ENCODE measurements at places on chromosomes 7 and 10. TPM values are rescaled to one million over a fixed set of nuclear protein-coding genes. Genes with fewer than 3 reads are reported as not detected.

The BTBD16 gene
- total RNA-seq = not detected

The CAMK2B gene
- total RNA-seq = 0.11 TPM

GRCh38 chr10:663466-663751 lies 26.1 kb downstream of the DIP2C start:
- DNase-seq = no peak
- H3K27ac ChIP-seq = no peak overlapping the region
- no peaks in the 10 kb centered on the region for H3K4me1 ChIP-seq
- no peak overlapping the region for H3K4me3 ChIP-seq
- no peaks in the 10 kb centered on the region for H3K27me3 ChIP-seq

DNA sequence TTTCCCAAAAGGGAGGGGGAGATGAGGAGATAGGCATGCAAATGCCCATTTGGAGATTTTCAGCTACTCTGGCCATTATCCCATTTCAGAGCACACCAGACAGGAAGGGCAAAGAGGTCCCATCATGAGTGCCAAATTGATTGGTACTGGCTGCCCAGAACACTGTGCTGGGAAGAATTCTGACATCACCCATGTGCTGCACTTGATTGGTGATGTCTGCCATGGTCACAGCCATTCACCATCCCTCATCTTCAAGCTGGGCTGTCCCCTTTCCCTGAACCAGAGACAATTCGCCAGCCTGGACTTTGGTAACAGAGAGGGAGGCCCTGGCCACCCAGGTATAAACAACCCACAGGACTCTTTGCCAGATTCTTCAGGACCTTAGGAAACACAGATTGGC lies 23.2 kb upstream of the RADIL start:
- no peaks in the 10 kb centered on the region for H3K36me3 ChIP-seq
- H3K27me3 ChIP-seq = no peaks in the 10 kb centered on the region
- no peak overlapping the region for H3K4me3 ChIP-seq

The ADCYAP1R1 gene
- total RNA-seq = not detected

- H3K36me3 ChIP-seq = no peaks in the 10 kb centered on the region
- H3K27ac ChIP-seq = no peak overlapping the region
- no peaks in the 10 kb centered on the region for H3K4me1 ChIP-seq
- no peak for DNase-seq
- no peak overlapping the region for H3K4me3 ChIP-seq
These were observed 5.6 kb downstream of the NPVF start for GRCh38 chr7:25222666-25223065.

- H3K36me3 ChIP-seq = no peaks in the 10 kb centered on the region
- peaks cover 3% of the 10 kb centered on the region for H3K4me1 ChIP-seq
- no peak overlapping the region for H3K27ac ChIP-seq
- DNase-seq = peak; percentile 65
- H3K27me3 ChIP-seq = peaks cover 45% of the 10 kb centered on the region
These were observed 151.8 kb upstream of the YAE1 start for GRCh38 chr7:39414224-39415035.

DNA sequence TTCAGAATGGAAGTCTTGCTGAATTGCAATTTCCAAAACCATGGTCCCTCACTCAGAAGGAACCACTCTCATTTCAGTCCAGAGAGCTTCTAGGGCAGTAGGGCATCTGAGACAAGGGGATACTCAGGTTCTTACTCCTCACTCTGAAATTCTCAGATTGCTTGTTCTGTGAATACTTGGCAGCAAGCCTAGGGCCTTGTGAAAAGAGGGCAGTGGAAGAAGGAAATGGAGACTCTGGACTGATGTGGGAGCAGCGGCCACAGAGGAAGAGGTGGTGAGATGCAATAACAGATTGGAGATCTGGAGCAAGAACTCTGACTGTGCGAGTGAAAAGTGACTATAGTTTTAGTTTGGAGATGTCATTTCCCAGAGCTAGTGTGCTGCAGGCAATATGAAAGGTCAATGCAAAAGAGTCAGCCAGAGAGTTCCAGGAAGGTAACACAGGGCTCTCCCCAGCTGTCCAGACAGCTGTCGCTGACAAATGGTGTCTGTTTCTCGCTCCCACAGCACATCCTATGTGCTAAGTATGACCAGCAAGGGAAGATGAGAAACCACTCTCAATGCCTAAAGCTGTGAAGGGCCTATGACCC lies 291.6 kb upstream of the KIAA1217 start:
- H3K27ac ChIP-seq = no peak overlapping the region
- no peaks in the 10 kb centered on the region for H3K36me3 ChIP-seq
- no peak overlapping the region for H3K4me3 ChIP-seq
- DNase-seq = no peak
- no peaks in the 10 kb centered on the region for H3K4me1 ChIP-seq

DNA sequence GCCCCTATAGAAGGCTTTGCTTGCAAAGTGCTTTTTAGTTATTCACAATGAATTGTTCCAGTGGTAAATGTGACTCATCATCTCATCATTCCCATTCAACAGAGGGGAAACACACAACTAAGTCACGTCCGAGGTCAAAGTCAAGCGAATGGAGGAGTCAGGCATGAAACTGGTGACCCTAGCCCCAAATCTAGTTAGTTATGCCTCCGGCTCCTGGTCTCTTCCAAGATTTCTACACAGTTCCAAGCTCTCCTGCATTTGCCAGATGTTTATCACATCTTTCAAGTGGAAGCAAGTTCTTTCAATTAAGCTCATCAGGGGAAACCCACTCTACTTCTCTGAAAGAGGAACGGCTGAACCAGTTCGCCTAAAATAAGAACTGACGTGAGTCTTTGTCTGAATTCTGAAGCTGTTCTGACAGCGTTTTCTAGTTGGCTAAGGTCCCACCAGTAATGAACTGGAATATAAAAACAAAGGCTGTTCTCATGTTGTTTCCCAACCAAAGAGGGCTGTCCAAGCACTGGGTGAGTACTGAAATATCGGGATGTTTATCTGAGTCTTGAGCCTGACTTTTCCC lies 140.9 kb upstream of the NRBF2 start:
- H3K4me3 ChIP-seq = no peak overlapping the region
- peaks cover 4% of the 10 kb centered on the region for H3K27me3 ChIP-seq
- H3K4me1 ChIP-seq = peaks cover 3% of the 10 kb centered on the region
- no peak for DNase-seq
- no peaks in the 10 kb centered on the region for H3K36me3 ChIP-seq

The MRC1 gene
- 1.7 TPM for total RNA-seq

- H3K4me1 ChIP-seq = peaks cover 48% of the 10 kb centered on the region
- peaks cover 21% of the 10 kb centered on the region for H3K36me3 ChIP-seq
- DNase-seq = no peak
- no peaks in the 10 kb centered on the region for H3K27me3 ChIP-seq
These were observed 49.5 kb downstream of the FAM53B start for GRCh38 chr10:124694481-124695220.

DNA sequence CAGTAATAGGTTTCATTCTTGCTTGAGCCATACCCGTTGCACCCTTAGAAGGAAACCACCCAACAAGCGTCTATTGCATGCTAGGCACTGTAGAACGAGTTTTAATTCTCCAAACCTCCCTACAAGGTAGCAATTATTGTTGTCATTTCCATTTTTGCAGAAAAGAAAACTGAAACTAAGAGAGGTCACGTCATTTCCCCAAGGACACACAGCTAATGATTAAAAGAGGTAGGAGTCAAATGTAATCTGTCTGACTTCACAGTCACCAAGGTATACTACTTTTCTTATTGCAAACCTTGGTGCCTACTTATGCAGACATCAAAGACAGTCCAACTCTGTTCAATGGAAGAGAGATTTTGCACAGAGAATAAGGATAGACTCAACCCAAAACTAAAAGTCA lies 49.1 kb upstream of the C1QL3 start:
- no peaks in the 10 kb centered on the region for H3K36me3 ChIP-seq
- no peak for DNase-seq
- H3K4me1 ChIP-seq = peaks cover 6% of the 10 kb centered on the region
- no peak overlapping the region for H3K4me3 ChIP-seq
- peaks cover 5% of the 10 kb centered on the region for H3K27me3 ChIP-seq

- H3K36me3 ChIP-seq = no peaks in the 10 kb centered on the region
- peaks cover 94% of the 10 kb centered on the region for H3K27me3 ChIP-seq
- DNase-seq = no peak
- H3K4me1 ChIP-seq = peaks cover 18% of the 10 kb centered on the region
- H3K4me3 ChIP-seq = no peak overlapping the region
These were observed 7.7 kb downstream of the LBX1 start for GRCh38 chr10:101221549-101221948.

- no peaks in the 10 kb centered on the region for H3K36me3 ChIP-seq
- H3K27me3 ChIP-seq = peaks cover 2% of the 10 kb centered on the region
- no peak overlapping the region for H3K27ac ChIP-seq
- DNase-seq = peak; percentile 68
These were observed 338.2 kb upstream of the PRKCQ start for GRCh38 chr10:6918305-6918704.

DNA sequence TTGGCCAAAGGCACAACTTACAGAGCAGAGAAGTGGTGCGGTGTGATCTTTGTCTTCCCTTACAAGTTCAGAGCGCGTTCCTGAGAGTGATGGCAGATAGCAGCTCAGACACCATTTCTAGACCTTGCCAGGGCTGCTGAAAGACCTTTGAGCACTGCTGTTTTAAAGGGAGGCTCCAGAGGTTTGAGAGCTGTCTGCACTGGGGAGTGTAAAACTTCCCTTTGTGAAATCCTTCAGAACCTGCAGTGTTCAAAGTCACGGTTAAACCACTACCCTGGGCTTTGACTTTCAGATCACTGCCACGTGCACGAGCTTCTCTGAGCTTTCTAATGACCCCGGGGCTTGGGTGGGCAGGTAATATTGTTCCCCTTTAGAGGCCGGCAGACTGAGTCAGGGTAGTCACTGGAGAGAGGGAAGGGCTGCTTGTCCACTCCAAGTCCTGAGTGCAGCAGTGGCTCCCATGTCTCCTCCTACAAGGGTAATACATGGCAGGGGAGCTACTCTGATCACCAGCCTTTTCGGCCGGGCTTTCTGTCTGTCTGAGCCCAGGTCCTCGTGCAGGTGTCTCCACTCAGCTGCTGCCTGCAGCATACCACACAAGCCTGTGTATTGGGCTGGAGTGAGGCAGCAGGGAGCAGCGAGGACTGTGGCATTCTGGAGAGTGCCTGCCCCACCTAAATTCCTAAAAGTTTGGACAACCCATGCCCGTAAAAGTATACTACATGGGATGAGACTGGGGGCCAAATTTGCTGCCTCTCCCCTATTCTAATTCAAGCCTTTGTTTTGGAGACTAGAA lies 63.3 kb downstream of the ZMIZ1 start:
- no peak overlapping the region for H3K27ac ChIP-seq
- DNase-seq = no peak
- peaks cover 2% of the 10 kb centered on the region for H3K36me3 ChIP-seq
- H3K4me3 ChIP-seq = no peak overlapping the region
- H3K27me3 ChIP-seq = no peaks in the 10 kb centered on the region
- H3K4me1 ChIP-seq = peaks cover 22% of the 10 kb centered on the region

DNA sequence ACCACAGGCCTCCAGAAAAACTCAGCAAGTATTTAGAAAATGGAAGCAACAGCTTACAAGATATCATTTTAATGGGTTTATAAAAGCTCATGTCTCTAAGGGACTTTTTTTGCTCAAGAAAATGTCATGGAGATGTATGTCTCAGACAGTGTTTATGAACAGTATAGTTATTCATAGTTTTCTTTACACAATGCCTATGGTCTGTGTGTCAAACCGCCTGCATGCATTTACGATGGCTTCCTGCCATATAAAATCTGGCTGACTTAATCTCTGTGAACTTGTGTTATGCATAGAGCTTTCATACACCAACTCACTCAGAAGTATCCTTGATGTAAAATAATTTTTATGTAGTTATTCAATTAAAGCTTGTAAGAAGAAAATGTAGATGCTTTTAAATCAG lies 1314.2 kb upstream of the LRRTM3 start:
- H3K4me3 ChIP-seq = no peak overlapping the region
- H3K27ac ChIP-seq = no peak overlapping the region
- H3K27me3 ChIP-seq = no peaks in the 10 kb centered on the region
- no peaks in the 10 kb centered on the region for H3K4me1 ChIP-seq

The ENTPD7 gene
- total RNA-seq = 3.5 TPM

GRCh38 chr7:135539629-135540028 lies 18.1 kb upstream of the NUP205 start:
- no peak overlapping the region for H3K27ac ChIP-seq
- no peak for DNase-seq
- peaks cover 13% of the 10 kb centered on the region for H3K27me3 ChIP-seq
- H3K4me1 ChIP-seq = peaks cover 2% of the 10 kb centered on the region
- H3K4me3 ChIP-seq = no peak overlapping the region

The TMEM229A gene
- total RNA-seq = not detected

- DNase-seq = no peak
- H3K4me1 ChIP-seq = peaks cover 6% of the 10 kb centered on the region
- peak overlapping the region; percentile 37 for H3K4me3 ChIP-seq
- H3K36me3 ChIP-seq = no peaks in the 10 kb centered on the region
These were observed 29.3 kb upstream of the ITGB8 start for GRCh38 chr7:20301311-20301939.

The GPR15LG gene
- not detected for total RNA-seq

DNA sequence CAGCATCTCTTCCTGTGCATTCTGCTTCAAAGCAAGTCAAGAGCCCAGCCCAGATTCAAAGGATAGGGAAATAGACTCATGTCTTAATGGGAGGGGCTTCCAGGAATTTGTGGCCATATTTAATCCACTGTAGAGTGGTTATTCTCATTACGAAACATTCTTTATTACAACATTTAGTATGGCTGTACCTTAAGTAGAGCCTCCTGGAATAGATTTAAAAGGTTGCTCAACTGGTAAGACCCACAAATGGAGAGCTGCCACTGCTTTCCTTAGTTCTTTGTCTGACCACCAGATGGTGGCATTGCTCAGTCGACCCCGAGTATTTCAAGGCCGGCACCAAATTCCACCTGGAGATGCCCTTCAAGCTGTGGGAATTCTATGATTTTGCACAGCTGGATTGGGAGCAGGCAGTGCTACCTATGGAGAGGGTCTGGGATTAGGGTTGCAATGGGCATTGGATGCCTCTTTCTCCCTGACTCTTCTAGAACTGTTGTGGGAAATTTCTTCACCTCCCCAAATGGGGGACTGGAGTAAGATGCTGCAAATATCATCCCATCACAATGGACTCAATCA lies 102.2 kb downstream of the RBM20 start:
- peaks cover 46% of the 10 kb centered on the region for H3K4me1 ChIP-seq
- H3K27ac ChIP-seq = no peak overlapping the region
- H3K36me3 ChIP-seq = peaks cover 12% of the 10 kb centered on the region
- peak; percentile 42 for DNase-seq

The P4HA1 gene
- 47.3 TPM for total RNA-seq

The INPP5A gene
- 14.1 TPM for total RNA-seq

The PTN gene
- total RNA-seq = not detected

The MACC1 gene
- 0.44 TPM for total RNA-seq

DNA sequence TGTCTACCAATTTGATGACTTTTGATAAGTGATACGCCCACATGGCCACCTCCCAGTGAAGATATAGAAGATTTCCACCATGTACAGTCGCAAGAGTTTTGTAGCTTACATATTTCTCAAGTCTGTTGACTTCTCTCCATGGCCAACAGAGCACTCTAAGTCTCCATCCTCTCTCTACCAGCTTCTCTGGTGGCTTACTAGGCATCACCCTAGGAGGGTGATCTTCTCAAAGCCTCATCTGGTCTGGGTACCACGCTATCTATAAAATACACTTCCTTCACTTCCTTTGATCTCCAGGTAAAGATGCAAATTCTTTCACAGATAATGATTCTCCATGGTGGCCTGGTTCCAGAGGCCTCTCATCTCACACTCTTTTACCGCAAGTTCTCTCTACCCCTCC lies 49.9 kb downstream of the CALN1 start:
- H3K27me3 ChIP-seq = no peaks in the 10 kb centered on the region
- H3K4me3 ChIP-seq = no peak overlapping the region
- H3K27ac ChIP-seq = no peak overlapping the region
- H3K36me3 ChIP-seq = no peaks in the 10 kb centered on the region
- no peaks in the 10 kb centered on the region for H3K4me1 ChIP-seq
